WTC11 (cell line): ENCODE measurements at places on chromosomes 6 and 20. TPM values are rescaled to one million over a fixed set of nuclear protein-coding genes. Genes with fewer than 3 reads are reported as not detected.

GRCh38 chr20:23200413-23200812, 114.3 kb upstream of the CD93 start:
- peaks cover 15% of the 10 kb centered on the region for H3K4me1 ChIP-seq
- H3K27ac ChIP-seq = no peak overlapping the region
- peaks cover 11% of the 10 kb centered on the region for H3K27me3 ChIP-seq
- H3K4me3 ChIP-seq = no peak overlapping the region

GRCh38 chr6:54366667-54367327, 58.6 kb downstream of the TINAG start:
- DNase-seq = no peak
- no peaks in the 10 kb centered on the region for H3K27me3 ChIP-seq
- H3K4me1 ChIP-seq = no peaks in the 10 kb centered on the region
- H3K36me3 ChIP-seq = no peaks in the 10 kb centered on the region
- no peak overlapping the region for H3K27ac ChIP-seq

TREML1 gene
- total RNA-seq = 0.27 TPM in 1 of 3 replicates, not detected in the others

GRCh38 chr20:63374504-63374903, 13.4 kb upstream of the CHRNA4 start:
- no peaks in the 10 kb centered on the region for H3K36me3 ChIP-seq
- H3K27ac ChIP-seq = no peak overlapping the region
- peaks cover 19% of the 10 kb centered on the region for H3K4me1 ChIP-seq
- no peaks in the 10 kb centered on the region; the same call in 1 of the 2 replicates for H3K27me3 ChIP-seq

UNC5CL gene
- 3.3 to 4.5 TPM (median 3.6 TPM) in 3 replicates for total RNA-seq

GRCh38 chr6:99002831-99003230, 55.1 kb upstream of the FBXL4 start:
- no peaks in the 10 kb centered on the region for H3K4me1 ChIP-seq
- H3K4me3 ChIP-seq = no peak overlapping the region
- H3K36me3 ChIP-seq = no peaks in the 10 kb centered on the region
- no peak for DNase-seq
- H3K27me3 ChIP-seq = no peaks in the 10 kb centered on the region

- peak within 1 kb of the TSS; percentile 97 for H3K27ac ChIP-seq
- H3K4me1 ChIP-seq = 0 out of 2 replicates have a peak, but pooled peaks cover 7% of the 10 kb centered on the region
- H3K4me3 ChIP-seq = peak within 1 kb of the TSS; percentile 98
- H3K36me3 ChIP-seq = peaks cover 10% of the 10 kb centered on the region
- DNase-seq = peak; percentile 93
Observed at GRCh38 chr6:157323255-157323965, at the start of gene TMEM242. TMEM242 (minus strand) TSS chr6:157323519; CDS start chr6:157323499, 20 bp downstream.

MEI4 gene
- 0.18 to 0.21 TPM (median 0.20 TPM) in 3 replicates for total RNA-seq

DNA sequence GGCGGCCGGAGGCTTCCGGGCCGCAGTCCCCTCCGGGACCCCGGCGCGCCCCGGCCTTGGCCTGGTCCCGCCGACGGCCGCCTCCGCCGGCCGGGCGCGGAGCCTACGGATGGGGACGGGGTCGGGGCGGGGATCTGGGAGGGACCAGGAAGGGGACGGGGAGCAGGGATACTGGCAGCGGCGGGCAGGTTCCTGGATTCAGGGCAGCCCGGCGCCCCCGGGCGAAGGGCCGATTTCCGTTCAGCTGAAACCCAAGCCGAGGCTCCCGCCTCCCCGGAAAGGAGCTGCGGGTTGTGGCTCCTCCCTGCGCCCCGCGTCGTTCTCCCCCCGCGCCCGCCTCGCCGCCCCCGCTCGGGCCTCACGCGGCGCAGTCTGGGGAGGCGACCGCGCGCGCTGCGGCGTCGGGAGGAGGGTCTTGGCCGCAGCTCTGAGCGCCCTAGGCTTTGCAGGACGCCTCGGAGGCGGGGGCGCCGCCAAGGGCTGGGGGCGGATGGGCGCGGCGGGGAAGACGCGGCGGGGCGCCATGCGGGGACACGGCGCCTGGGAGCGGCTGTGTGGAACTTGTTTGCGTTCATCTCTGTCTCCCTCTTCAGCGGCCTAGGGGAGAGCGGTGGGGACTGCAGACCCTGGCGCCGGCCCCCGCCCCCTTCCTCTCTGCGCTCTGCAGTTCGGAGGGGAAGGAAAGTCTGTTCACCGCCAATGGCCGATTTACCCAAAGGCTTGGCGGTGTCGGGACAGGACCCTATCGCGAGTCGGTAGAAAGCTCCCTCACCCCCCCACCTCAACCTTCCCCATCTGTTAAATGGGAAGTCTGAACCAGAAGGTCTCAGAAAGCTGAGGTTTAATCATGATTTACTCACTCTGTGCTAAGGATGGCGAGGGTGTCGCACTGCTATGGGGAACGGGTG, 22.7 kb upstream of the TMEM181 start:
- no peak overlapping the region for H3K27ac ChIP-seq
- peak overlapping the region; percentile 76 for H3K4me3 ChIP-seq
- peak; percentile 78 for DNase-seq
- H3K27me3 ChIP-seq = peaks cover 15% of the 10 kb centered on the region
- no peaks in the 10 kb centered on the region for H3K36me3 ChIP-seq
- H3K4me1 ChIP-seq = peaks cover 16% of the 10 kb centered on the region

DNA sequence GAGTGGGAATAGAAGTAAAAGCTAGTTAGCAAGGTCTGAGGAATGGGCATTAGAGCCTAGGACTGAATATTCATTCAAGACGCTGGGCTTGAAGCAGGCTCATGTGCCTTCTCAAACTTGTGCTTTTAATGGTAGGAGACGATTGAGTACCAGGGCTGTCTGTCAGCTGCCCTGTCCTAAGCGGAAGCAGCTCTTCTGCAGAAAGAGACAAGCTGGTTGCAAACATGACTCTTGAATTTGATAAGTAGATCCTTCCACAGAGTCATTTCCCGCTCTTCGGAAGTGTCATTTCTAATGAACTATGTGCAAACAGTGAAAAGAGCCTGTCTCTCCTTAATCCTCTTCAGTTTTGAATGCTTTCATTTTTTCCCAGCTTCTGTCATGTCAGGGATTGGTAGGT, 176.4 kb downstream of the TFAP2B start:
- no peaks in the 10 kb centered on the region for H3K27me3 ChIP-seq
- no peaks in the 10 kb centered on the region for H3K4me1 ChIP-seq
- H3K27ac ChIP-seq = no peak overlapping the region
- DNase-seq = no peak
- H3K36me3 ChIP-seq = no peaks in the 10 kb centered on the region

GRCh38 chr6:105748737-105749161, 337.4 kb upstream of the PRDM1 start:
- H3K27me3 ChIP-seq = no peaks in the 10 kb centered on the region
- H3K4me1 ChIP-seq = peaks cover 22% of the 10 kb centered on the region
- no peak for DNase-seq
- no peak overlapping the region for H3K4me3 ChIP-seq
- H3K36me3 ChIP-seq = 0 out of 2 replicates have a peak, but pooled peaks cover 2% of the 10 kb centered on the region

SNAP91 gene
- 0.70 to 1.2 TPM (median 1.1 TPM) in 3 replicates for total RNA-seq

WDR46 gene
- 72.0 to 94.5 TPM (median 72.4 TPM) in 3 replicates for total RNA-seq

- DNase-seq = no peak
- peaks cover 16% of the 10 kb centered on the region for H3K4me1 ChIP-seq
- H3K4me3 ChIP-seq = no peak overlapping the region
- H3K27ac ChIP-seq = no peak overlapping the region
Observed at GRCh38 chr6:156378853-156379252, 398.3 kb upstream of the ARID1B start.

DNA sequence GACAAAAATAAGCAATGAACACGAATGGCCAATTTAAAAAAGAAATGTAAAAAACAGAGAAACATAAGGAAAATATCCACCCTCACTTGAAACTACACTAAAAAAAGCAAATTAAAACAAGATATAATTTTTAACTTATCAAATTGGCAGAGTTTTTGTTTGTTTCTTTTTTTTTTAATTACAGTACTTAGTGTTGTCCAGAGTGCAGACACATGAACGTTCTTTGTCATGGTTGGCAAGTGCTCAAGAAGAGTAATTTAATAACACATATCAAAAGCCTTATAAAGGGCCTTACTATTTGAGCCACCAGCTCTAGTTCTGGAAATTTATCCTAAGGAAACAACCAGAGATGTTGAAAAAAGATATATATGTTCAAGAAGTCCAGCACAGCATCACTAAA, 142.3 kb downstream of the ATXN1 start:
- H3K4me1 ChIP-seq = peaks cover 4% of the 10 kb centered on the region; the same call in 1 of the 2 replicates
- no peak for DNase-seq
- no peaks in the 10 kb centered on the region for H3K27me3 ChIP-seq
- no peak overlapping the region for H3K4me3 ChIP-seq

FRS3 gene
- 5.5 to 7.8 TPM (median 6.0 TPM) in 3 replicates for total RNA-seq

ZBTB12 gene
- total RNA-seq = 24.0 to 46.2 TPM (median 44.1 TPM) in 3 replicates

SLC17A9 gene
- total RNA-seq = 26.2 to 41.7 TPM (median 30.8 TPM) in 3 replicates

ANKRD6 gene
- total RNA-seq = 10.9 to 13.9 TPM (median 12.6 TPM) in 3 replicates

- no peaks in the 10 kb centered on the region for H3K27me3 ChIP-seq
- no peak for DNase-seq
- peak overlapping the region; percentile 97 for H3K27ac ChIP-seq
- peak overlapping the region; percentile 25; the same call in 1 of the 2 replicates for H3K4me3 ChIP-seq
Observed at GRCh38 chr6:37127961-37128862, 41.7 kb upstream of the PIM1 start.

DNA sequence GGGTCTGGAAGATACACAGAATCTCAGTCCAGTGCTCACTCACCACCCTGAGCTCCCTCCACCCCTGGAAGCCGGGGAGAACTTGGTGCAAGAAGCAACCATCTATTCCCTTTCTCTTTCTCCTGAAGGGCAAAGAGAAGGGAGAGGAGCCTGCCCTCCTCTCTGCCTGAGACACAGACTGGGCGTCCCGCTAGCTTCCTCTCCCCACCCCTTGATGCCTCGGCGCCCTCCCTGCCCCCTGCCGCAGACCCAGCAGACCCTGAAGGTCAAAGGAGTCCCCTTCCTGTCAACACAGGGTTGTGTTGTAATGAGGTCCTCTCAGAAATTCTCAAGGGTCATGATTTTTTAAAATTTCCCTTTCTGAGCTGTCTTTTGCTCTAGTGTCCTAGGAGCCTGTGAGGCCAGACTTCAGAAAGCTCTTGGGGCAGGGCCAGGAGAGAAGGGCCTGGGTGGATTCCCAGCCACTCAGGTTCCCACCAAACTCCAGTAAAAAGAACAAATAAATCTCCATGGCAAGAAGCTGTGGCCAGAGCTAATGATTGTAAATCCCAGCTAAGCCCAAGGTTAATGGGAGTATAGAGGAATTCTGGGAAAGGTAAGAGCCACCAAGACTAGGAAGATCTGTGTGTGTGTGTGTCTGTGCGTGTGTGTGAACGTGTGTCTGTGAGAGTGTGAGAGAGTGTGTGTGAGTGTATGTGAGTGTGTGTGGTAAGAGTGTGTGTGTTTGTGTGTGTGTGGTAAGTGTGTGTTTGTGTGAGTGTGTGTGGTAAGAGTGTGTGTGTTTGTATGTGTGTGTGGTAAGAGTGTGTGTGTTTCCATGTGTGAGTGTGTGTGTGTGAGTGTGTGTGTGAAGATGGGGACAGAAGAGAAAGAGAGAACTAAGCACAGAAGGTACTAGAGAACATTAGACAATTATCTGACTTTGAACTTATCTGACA, 1.1 kb upstream of the JPH2 start:
- no peaks in the 10 kb centered on the region; the same call in none of the 2 replicates for H3K27me3 ChIP-seq
- H3K27ac ChIP-seq = no peak overlapping the region
- peaks cover 9% of the 10 kb centered on the region for H3K4me1 ChIP-seq
- no peak for DNase-seq
- peak overlapping the region; percentile 71 for H3K4me3 ChIP-seq
- H3K36me3 ChIP-seq = no peaks in the 10 kb centered on the region

- H3K36me3 ChIP-seq = no peaks in the 10 kb centered on the region
- H3K4me1 ChIP-seq = peaks cover 19% of the 10 kb centered on the region
- peaks cover 4% of the 10 kb centered on the region; the same call in 1 of the 2 replicates for H3K27me3 ChIP-seq
Observed at GRCh38 chr6:77566235-77566634, 86.6 kb upstream of the MEI4 start.

C20orf141 gene
- not detected in 3 replicates for total RNA-seq

SSTR4 gene
- not detected in 3 replicates for total RNA-seq

WFDC2 gene
- 76.4 to 114 TPM (median 99.4 TPM) in 3 replicates for total RNA-seq

DNA sequence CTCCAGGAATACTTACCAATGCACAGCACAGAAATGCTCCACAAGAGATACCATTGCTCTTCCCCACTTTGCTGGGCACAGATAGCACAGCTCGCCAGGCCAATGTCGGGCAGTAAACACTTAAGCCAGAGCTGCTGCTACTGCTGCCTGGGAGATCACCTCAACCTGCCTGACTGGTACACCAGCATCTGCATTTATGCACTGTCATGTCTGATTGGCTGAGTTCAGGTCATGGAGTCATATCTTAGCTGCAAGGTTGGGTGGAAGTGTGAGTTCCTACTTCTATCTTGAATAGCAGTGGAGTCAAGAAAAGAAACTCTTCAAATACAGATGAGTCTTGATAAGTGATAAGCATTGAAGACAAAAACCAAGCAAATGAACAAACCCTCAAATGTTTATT, 10.9 kb upstream of the ADGRF4 start:
- no peaks in the 10 kb centered on the region for H3K36me3 ChIP-seq
- H3K4me3 ChIP-seq = no peak overlapping the region
- no peak for DNase-seq
- H3K27me3 ChIP-seq = no peaks in the 10 kb centered on the region
- H3K27ac ChIP-seq = no peak overlapping the region

GRCh38 chr6:22219925-22220324, 76.9 kb downstream of the PRL start:
- H3K27me3 ChIP-seq = no peaks in the 10 kb centered on the region
- H3K27ac ChIP-seq = no peak overlapping the region
- peaks cover 41% of the 10 kb centered on the region for H3K4me1 ChIP-seq
- H3K4me3 ChIP-seq = no peak overlapping the region
- H3K36me3 ChIP-seq = peaks cover 15% of the 10 kb centered on the region; the same call in 1 of the 2 replicates

GATA5 gene
- 1.4 to 2.3 TPM (median 1.6 TPM) in 3 replicates for total RNA-seq

DNA sequence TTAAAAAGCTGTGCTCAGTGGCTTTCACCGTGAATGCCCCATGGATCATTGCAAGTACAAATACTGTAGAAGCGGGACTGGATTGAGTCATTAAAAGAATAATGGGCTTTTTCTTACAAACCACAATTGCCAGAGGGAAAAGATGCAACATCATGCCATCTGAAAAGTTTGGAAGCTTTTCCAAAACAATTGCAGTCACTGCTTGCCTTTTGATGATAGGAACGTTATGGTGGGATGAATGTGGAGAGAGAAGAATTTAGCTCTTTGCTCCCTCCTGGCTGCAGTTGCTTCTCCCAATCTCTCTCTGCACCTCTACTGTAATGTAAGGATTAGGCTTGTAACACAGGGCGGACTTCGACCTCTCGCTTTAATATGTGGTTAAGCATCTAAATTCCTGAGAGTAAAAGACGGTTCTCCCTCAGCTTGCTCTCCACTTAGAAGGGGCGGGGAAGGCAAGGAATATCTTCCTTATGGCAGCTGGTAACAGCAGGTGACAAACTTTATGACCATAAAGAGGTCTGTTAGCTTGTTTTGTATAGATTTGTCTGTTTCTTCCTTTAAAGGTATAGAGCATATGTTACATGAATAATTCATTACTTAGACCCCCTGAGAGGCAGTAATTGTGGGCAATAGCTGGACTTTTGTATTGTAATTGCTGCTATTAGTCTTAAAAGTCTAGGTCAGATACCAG, 376.1 kb downstream of the UTRN start:
- H3K27ac ChIP-seq = no peak overlapping the region; the same call in 1 of the 2 replicates
- peaks cover 70% of the 10 kb centered on the region for H3K4me1 ChIP-seq
- H3K4me3 ChIP-seq = peak overlapping the region; percentile 50
- peaks cover 60% of the 10 kb centered on the region for H3K27me3 ChIP-seq

GRCh38 chr20:45588800-45589199, 9.7 kb upstream of the WFDC8 start:
- no peak for DNase-seq
- H3K27ac ChIP-seq = peak overlapping the region; percentile 1; the same call in 1 of the 2 replicates
- H3K4me3 ChIP-seq = no peak overlapping the region
- peaks cover 10% of the 10 kb centered on the region for H3K4me1 ChIP-seq

- no peaks in the 10 kb centered on the region for H3K27me3 ChIP-seq
- H3K27ac ChIP-seq = peak overlapping the region; percentile 62
- no peak overlapping the region for H3K4me3 ChIP-seq
- H3K4me1 ChIP-seq = no peaks in the 10 kb centered on the region; the same call in 1 of the 2 replicates
- H3K36me3 ChIP-seq = no peaks in the 10 kb centered on the region
Observed at GRCh38 chr20:35788796-35789195, 17.0 kb downstream of the PHF20 start.

GRCh38 chr6:146127447-146128215, 98.8 kb downstream of the GRM1 start:
- H3K27ac ChIP-seq = no peak overlapping the region
- no peak overlapping the region for H3K4me3 ChIP-seq
- no peaks in the 10 kb centered on the region for H3K4me1 ChIP-seq
